ENCODE measurements at places on chromosomes 3 and 15.

GRCh38 chr3:32238453-32239306, at the start of gene CMTM8:
TSS of gene CMTM8 (plus strand) at chr3:32238680. CDS start at chr3:32238973, 293 bp downstream.
- DNase-seq = no peak

- peak; percentile 12 for DNase-seq
These were observed 212.4 kb upstream of the ZBTB20 start for GRCh38 chr3:115359536-115359935.

DNA sequence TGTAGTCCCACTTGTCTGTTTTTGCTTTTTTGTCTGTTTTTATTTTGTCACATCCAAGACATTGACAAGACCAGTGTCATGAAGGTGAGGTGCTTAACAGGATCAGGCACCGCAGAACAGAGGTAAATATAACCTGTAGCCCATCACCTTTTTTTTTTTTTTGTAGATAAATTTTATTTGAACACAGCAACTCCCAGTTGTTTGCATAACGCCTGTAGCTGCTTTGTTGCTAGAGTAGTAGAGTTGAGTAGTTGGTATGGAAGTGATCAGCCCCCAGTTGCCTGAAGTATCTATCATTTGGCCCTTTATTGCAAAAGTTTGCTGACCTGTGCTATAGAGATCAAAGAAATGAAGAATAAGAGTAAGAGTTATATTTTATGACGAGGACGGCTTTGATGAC, 135.0 kb downstream of the TCF12 start:
- no peak for DNase-seq

DNA sequence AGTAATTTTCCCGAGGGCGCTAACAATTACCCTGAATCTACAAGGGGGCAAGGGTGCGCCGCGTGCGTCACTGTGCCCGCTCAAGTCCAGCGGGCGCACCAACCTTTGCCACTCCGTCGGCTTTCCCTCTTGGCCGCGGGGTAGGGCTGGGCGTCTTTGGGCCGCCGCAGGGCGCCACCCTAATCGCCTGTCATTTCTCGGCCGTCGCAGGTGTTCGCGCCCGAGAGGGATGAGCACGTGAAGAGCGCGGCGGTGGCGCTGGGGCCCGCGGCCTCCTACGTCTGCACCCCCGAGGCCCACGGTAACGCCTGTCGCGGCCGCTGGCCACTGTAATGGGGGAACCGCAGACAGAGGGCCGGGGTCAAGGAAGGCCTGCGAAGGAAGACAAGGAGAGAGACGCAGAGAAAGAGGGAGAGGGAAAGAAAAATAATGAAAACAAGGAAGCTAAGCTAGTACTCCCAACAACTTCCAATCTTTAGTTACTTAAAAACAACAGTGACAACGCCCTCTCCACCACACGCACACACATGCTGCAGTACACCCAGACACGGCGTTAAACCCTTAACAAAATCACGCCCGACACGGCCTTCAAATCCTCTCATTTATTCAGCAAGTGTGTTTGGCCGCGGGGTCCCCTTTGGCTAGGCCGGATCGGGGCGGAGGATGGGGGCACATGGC, 3.8 kb downstream of the SKOR1 start:
- DNase-seq = no peak

DNA sequence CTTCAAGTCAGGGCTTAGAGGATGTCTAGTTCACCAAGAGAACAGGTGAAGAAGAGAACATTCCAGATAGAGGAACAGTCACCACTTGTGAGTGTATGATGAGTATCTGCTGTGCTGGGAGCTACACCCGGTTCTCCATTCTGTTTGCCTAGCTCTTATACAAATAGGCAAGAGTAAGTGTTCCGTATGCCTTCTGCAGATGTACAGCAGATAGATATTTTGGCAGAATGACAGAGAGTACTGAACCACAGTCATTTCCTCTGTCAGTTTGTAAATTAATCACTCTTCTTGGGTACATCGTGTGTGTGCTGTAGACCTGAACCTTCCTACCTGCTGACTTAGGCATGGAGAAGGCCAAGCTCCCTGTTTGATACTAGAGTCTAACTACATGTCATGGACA, 108.3 kb upstream of the CTDSPL start:
- no peak for DNase-seq

DNA sequence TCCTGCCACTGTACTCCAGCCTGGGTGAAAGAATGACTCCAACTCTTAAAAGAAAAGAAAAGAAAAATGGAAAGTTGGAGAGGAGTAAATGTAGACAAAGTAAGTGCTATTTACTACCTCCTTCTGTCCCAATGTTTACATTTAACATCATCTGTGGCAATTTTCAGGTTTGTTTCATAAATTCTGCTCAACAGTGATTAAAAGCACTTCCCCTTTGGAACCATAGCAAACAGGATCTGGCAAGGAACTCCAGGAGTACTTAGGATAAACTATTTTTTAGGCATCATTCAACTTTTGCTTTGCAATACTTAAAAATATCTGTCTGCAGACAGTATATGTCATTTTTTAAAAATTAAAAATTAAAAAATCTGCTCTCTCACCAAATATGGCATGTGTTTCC, 5.5 kb upstream of the CX3CR1 start:
- DNase-seq = no peak

DNA sequence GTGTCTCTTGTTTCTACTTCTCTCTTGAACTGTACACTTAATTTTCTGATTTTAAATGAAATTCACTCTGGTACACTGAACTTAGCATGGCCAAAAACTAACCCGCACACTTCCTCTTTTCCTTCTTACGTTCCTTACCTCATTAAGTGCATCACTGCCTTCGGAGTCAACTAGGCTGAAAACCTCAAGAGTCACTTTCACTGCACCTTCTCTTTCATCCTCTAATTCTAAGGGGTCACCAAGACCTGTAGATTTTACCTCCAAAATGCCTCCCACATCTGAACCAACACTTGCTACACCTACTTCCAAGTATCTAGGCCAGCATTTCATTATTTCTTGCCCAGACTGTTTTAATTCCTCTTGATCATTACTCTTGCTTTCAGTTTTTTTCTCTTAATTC, 6.6 kb downstream of the CBLB start:
- DNase-seq = no peak

- peak; percentile 38 for DNase-seq
These were observed 20.3 kb downstream of the XXYLT1 start for GRCh38 chr3:195250473-195251251.

DNA sequence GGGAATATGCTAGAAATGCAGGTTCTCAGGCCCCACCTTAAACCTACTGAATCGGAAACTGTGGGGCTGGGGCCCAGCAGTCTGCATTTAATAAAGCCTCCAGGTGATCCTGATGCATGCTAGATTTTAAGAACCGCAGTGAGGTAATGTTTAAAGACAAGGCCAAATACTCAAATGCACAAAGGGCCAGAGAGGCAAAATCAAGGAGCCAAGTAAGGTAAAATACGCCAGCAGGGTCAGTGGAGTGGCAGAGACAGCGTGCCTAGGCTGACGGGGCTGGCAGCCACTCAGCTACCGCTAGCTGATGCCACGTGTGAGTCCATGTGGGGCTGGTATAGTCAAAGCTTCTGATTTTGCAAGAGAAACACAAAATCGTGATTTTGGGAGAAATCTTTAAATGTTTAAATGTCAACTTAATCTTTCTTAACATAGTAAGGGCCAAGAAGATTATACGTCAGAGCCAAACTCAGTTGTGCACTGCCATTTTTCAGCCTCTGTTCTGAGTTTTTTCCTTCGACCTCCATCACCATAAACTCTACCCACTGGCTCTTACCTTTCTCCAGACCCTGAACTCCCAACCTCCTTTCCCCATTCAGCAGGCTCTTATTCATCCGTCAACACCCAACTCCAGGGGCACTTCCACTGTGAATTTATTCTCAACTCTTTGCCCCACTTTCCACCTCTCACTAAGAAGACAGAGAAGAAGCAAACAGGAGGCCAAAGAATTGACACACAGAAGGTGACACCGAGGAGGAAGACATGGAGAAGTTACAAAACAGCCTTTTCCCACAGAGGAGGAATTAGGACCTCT, 136.6 kb upstream of the RAD18 start:
- no peak for DNase-seq

- no peak for DNase-seq
These were observed 9.2 kb upstream of the UBE2E1 start for GRCh38 chr3:23796518-23796917.
